Stimulated activated CD8-positive, alpha-beta memory T cell treated with anti-CD3 and anti-CD28 coated beads, Interleukin-4, amount 100 ng/mL, for 4 hours (primary cell): ENCODE measurements at places on chromosomes 7 and 10.

- no peak for DNase-seq
Measured at GRCh38 chr10:19676063-19676462, 140.2 kb upstream of the PLXDC2 start.

- no peak for DNase-seq
Measured at GRCh38 chr7:33072471-33072870, 9.9 kb upstream of the NT5C3A start.

- DNase-seq = no peak
Measured at GRCh38 chr7:132319481-132319880, 256.8 kb downstream of the PLXNA4 start.

GRCh38 chr7:65946904-65947303, 35.1 kb downstream of the GUSB start:
- DNase-seq = no peak

GRCh38 chr7:36036590-36036989, 116.5 kb upstream of the EEPD1 start:
- DNase-seq = no peak

- no peak for DNase-seq
Measured at GRCh38 chr10:102649797-102650654, 5.7 kb downstream of the TRIM8 start.

DNA sequence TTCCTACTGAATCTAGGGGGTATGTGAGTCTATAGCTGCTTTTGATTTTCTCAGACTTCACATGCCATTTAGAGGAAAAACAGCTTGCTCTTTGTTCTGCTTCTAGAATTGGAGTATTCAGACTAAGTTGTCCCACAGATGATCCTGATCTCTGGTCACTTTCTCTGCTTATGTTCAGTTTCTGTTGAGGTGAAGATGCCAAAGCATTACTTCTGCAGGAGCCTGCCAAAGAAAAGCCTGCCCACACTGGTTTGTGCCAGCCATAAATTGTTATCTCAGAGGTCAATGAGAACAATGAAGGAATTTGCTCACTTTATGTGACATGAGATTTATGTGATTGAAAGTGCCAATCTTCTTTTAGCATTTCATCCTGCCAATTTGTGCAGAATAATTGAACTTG, 163.6 kb downstream of the CDK14 start:
- DNase-seq = no peak

GRCh38 chr7:2953588-2954407, 89.9 kb downstream of the CARD11 start:
- no peak for DNase-seq

DNA sequence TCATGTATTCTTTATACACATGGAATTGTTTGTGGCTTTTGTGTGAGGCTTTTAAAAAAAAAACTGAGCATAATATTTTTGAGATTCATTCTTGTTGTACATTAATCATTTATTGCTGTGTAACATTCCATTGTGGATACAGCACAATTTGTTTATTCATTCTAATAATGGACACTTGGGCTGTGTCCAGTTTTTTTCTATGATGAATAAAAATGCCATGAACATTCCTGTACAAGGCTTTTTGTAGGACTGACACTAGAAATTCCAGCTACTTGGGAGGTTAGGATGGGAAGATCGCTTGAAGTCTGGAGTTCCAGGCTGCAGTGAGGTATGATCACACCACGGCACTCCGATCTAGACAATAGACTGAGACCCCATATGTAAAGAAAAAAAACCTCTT, 254.3 kb upstream of the CACNA2D1 start:
- DNase-seq = no peak

- no peak for DNase-seq
Measured at GRCh38 chr10:24465124-24465874, 256.4 kb downstream of the KIAA1217 start.

- DNase-seq = no peak
Measured at GRCh38 chr10:44352316-44353127, 32.4 kb downstream of the CXCL12 start.

DNA sequence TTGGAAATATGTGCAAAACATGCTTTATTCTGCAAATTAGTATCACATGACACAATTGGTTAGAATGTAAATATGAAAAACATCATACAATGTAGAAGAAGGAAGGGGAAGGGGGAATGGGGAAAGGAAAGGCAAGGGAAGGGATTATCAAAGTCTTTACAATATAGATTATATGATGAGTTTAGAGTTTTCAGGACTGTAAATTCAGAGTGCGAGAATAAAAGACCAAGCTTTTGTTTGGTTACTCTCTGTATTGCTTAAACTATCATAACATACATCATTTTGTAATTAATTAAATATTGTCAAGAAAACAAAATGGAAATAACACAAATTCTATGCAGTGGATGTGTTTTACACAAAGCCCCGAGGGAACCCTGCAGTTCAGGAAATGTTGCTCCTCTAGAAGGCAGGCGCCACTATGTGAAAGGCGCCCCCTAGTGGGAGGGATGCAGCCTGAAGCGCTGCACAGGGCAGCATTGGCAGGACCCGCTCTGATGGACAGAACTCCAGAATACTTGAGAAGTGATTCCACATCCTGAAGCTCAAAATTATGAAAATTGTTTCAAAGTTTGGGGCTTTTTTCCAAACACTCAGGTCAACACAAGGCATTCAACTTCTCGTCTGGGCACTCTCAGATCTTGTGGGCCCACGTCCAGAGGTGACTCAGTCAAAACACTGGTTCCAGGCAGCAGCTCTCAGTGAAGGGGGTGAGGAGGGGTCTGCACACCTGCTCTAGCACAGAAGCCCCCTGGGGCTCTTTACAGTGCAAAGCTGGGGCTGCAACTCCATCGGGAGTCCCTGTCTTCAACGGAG, 31.6 kb upstream of the TMEM254 start:
- peak; percentile 49 for DNase-seq

GRCh38 chr10:70328967-70329366, 45.2 kb upstream of the NPFFR1 start:
- DNase-seq = no peak

- no peak for DNase-seq
Measured at GRCh38 chr7:131197920-131198615, 129.6 kb upstream of the MKLN1 start.

GRCh38 chr10:70985824-70986622, 97.7 kb upstream of the PCBD1 start:
- no peak for DNase-seq

GRCh38 chr7:104809906-104810305, 204.1 kb upstream of the KMT2E start:
- no peak for DNase-seq

GRCh38 chr10:131686781-131687420, 213.9 kb upstream of the PPP2R2D start:
- DNase-seq = no peak

DNA sequence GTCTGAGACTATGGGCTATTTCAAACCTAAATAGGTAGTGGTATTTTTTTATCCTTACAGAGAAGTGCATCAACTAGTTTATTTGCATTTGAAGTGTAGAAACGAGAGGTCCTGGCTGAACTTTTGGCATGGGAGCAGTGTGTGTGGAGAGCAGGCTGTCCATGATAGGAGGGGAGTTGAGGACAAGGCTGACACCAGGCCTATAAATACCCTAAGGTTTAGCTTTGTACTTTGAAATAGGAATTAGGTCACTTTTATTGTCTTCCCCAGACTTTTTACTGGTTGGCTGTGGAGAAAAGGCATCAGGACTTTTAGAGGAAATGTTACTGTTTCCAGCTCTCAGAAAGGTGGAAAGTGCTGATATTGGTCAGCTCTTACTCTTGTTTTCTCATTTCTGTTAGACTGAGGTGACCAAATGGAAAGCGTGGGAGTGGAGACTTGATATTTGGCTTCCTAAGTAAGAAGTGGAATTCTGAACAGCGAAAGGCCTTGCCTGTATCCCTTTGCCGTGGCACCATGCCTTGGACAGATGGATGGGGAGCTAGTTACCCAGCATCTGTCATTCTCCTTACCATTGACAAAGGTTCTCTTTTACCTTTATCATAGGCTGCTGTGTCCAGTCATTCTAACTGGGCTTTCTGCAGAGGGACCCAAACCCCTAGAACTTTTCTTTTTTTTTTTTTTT, 46.0 kb downstream of the GBF1 start:
- no peak for DNase-seq

GRCh38 chr7:150631084-150631826, 930 bp downstream of the GIMAP6 start:
- DNase-seq = no peak

GRCh38 chr10:46550076-46550790, 6.2 kb downstream of the GPRIN2 start:
- no peak for DNase-seq

GRCh38 chr10:107865691-107866090, 701.2 kb upstream of the SORCS1 start:
- no peak for DNase-seq

DNA sequence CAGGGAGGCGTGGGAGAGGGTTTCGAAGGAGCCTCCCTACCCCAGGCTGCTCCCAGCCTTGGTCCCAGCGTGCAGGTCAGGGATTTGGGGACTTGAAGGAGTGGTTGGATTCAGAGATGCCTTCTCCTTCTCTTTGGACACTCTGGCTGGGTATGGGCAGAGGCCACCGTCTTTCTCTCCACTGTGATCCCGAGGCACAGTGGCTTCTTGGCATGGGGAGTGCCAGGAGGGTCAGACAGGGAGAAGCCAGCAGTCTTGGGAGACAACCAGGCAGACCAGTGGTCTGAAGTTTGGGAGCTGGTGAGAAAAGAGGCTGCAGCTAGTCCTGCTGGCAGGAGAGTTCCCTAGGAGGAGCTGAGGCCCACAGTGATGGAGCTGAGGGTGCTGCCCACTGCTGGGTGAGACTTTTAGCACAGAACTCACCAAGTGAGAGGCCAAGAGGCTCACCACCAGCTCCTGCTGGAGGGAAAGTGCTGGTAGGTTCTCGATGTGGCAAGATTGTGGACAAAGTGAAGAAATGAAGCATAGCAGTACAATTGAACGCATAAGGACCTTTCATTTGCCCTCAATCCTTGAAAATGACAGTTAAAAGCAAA, 35.2 kb upstream of the WDFY4 start:
- DNase-seq = no peak

- DNase-seq = no peak
Measured at GRCh38 chr10:35691522-35692236, 49.6 kb upstream of the FZD8 start.

DNA sequence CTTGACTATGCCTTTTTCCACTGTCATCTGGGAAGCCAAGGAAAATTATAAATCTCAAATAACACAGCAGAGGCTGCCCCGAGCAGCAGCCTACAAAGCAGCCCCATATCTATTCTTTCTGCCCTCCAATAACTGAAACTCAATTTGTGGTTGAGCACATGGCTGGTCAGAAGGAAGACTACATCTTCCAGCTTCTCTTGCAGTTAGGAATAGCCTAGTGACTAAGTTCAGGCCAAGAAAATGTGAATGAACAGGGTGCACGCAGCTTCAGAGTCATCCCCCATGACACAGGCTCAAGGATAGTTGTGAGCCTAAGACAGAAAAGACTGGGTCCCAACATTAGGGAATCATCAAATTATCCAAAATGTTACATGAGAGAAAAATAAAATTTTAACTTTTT, 42.3 kb downstream of the CHCHD3 start:
- DNase-seq = no peak

GRCh38 chr10:84293574-84294016, 34.8 kb upstream of the CCSER2 start:
- no peak for DNase-seq

GRCh38 chr7:122532406-122533269, 166.3 kb downstream of the RNF133 start:
- DNase-seq = no peak

- DNase-seq = no peak
Measured at GRCh38 chr10:121556918-121557573, 41.2 kb downstream of the FGFR2 start.

DNA sequence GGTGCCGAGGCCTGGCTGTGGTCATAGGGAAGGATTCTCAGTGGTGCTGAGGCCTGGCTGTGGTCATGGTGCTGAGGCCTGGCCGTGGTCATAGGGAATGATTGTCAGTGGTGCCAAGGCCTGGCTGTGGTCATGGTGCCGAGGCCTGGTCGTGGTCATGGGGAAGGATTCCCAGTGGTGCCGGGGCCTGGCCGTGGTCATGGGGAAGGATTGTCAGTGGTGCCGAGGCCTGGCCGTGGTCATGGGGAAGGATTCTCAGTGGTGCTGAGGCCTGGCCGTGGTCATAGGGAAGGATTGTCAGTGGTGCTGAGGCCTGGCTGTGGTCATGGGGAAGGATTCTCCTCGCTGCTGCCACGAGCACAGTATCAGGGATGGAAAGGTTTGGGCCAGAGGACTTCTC, 327.3 kb downstream of the ADARB2 start:
- no peak for DNase-seq

DNA sequence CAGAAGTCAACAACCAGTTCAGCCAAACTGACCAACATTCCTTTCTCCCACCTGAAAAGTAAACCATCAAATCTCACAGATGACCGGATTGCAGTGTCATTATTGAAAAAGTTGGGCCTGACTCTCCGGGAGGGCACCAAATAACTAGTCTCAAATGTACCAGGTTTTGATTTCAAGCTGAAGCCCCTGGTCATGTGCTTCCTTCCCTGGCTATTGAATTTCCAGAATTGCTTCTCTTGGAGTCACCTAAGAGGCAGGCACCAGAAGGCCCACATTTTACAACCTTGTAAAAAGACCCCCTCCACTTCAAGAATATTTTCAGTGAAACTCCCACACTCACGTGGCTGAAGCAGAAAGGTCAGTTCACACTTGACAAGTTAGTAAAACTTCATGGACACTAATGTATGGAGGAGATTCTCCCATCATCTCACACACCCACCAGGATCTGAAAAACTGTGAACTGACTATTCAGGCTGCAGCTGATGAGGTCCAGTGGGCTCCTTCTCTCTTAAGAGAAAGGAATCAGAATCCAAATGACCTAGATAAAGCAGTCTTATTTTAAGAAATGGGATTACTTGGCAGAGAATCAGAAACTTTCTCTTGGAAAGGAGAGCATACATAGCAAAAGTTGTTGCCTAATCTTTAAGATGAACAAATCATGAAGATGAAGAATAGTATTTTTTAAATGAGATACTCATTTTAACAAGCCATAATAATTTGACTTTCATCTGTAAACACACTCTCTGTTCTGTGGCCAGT, 53.6 kb downstream of the DLD start:
- DNase-seq = no peak

DNA sequence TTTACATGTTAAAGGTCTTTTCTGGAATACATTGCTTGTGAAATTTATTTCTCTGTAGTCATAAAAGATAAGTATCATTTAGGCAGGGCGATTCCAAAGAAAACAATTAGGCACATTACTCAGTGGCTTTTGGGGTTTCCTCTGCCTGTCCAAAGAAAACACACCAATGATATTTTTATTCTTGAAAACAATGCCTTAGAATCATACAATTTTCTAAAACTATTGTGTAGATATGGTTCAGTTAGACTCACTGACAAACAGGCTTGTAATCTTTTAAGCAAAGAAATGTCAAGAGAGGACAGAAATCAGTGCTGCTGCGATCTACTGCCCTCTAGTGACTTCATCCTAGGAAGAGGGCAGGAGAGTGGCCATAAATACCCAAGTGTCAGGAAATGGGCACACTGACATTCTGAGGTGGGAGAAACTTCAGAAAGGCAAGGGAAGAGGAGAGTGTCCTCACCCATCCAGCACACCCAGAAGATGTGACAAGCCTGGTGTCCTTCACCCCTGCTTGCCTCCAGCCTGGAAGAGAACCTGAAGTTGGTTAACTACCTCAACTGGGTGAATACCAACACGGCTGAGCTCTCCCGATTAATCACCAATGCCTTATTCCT, 120.5 kb downstream of the GALNT11 start:
- DNase-seq = no peak
